NCI-H510A (cell line): ENCODE measurements at places on chromosomes 2 and 18.

- no peak for DNase-seq
Observed at GRCh38 chr2:230793572-230794359, 71.0 kb upstream of the ITM2C start.

- DNase-seq, result no peak
Observed at GRCh38 chr18:30957066-30957465, 85.5 kb downstream of the DSC3 start.

DNA sequence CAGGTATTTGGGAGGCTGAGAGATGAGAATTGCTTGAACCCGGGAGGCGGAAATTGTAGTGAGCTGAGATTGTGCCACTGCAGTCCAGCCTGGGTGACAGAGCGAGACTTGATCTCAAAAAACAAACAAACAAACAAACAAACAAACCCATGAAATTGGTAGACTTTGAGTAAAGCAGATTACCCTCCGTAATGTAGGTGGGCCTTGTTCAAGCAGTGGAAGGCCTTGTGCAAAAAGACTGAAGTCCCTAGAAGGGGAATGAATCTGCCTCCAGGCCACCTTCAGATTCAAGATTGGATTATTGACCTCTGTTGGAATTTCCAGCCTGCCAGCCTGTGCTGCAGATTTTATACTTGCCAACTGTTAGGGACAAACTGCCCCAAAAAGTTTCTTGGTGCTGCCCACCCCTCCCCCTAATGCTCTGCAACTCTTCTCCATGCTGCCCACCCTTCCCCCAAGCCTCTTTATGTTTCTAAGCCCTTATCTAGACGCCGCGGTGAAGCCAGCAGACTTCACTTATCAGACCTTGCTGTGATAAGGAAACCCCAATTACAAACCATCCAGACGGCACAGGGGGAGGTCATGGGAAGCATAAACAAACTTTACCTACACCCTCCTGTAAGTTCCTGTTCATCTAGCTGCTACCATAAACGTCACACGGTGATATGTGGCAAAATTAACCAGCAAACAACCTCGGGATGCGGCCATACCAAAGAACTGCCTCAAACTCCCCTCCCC lies 17.0 kb downstream of the CYP27A1 start:
- DNase-seq, result no peak

GRCh38 chr2:172888714-172889669 lies 153.3 kb downstream of the RAPGEF4 start:
- DNase-seq, result peak; percentile 72

GRCh38 chr2:227163485-227163997 lies 464 bp downstream of the COL4A4 start:
- no peak for DNase-seq
